ENCODE measurements at places on chromosomes 11 and 22.

DNA sequence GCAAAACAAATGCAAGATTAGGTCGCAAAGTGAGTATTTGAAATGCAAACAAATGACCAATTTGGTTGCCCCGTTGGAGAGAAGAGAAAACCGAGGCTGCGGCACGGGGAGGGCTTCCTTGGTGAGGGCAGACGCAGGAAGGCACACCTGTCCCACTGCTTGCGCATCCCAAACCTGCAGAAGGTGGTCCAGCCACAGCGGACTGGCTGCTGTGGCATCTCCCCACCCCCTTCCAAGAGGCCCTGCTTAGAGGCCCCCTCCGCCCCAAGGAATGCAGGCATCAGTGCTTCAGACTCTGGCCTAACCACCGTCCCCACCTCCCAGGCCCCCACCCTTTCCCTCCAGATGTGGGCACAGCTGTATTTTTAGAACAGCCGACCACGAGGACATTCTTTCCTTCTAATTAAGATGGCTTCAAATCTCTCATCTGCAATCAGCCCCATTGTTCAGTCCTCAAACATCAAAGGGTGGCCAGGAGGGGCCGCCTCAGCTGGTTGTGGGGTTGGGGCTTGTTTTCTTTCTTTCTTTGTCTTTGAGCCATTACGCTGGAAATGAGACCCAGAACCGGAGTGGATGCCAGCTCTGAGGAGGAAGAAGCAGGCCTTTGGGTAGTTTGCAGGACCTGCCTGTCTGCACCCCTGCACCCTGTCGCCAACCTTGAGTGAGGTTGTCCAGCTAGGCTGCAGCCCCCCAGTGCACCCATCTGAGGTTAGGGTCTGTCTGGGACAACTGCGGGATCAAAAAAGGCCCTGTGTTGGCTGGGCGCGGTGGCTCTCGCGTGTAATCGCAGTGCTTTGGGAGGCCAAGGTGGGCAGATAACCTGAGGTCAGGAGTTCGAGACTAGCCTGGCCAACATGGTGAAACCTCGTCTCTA is 9.4 kb upstream of the DERL3 start:
- DNase-seq = no peak

DNA sequence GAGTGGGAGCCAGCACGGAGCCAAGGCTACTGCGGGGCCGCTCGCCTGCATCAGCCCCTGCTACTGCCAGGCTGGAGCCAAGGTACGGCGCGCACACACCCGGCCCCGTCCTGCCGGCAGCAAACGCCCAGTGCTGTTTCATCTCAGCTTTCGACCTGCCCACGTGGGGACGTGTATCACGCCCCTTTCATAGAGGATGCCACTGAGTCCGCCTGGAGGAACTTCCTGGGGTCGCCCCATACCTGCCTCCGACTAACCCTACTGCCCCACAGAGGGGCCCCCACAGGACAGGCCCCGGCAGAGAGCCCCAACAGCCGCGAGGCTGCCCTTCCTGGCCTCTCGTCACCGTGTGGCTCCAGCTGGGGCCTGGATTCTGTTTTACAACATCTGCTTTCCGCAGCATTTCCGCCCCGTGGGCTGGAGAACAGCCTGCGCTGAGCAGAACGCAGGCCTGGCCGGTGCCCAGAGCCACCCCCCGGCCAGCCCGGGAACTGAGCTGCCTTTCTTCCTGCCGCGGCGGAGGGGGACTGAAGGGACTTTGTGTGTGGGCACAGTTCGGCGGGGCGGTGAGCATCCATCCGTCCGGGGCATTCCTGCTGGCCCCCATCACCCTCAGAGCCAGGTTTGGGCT is 22.9 kb upstream of the ARHGAP8 start:
- DNase-seq = no peak

DNA sequence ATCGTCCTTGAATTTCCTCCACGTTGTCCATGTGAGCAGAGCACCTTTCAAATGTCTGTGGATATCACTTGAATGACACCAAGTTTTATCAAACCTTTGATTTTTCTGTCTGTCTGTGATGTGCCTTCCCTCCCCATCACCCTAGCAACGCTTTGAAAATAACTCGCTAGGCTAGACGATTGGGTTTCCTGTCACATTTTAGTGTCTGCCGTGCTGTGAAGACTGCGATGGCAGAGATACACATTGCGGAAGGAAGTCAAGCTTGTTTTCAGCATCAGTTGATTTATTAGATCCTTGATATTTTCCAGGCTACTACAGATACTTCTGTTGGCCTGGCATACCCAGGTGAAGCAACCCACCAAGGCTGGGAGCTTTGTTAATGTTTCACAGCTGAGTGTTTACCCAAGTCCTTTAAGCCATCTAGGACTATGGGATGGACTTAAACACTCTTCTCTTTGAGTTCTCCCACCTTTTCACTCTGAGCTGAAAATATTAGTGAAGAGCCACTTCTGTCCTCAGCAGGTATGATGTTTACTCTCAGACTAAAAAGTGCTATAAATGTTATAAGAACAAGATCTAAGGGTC is 93.6 kb upstream of the CD44 start:
- DNase-seq = no peak

GRCh38 chr22:20486229-20486628 is 9.4 kb downstream of the KLHL22 start:
- DNase-seq = no peak

DNA sequence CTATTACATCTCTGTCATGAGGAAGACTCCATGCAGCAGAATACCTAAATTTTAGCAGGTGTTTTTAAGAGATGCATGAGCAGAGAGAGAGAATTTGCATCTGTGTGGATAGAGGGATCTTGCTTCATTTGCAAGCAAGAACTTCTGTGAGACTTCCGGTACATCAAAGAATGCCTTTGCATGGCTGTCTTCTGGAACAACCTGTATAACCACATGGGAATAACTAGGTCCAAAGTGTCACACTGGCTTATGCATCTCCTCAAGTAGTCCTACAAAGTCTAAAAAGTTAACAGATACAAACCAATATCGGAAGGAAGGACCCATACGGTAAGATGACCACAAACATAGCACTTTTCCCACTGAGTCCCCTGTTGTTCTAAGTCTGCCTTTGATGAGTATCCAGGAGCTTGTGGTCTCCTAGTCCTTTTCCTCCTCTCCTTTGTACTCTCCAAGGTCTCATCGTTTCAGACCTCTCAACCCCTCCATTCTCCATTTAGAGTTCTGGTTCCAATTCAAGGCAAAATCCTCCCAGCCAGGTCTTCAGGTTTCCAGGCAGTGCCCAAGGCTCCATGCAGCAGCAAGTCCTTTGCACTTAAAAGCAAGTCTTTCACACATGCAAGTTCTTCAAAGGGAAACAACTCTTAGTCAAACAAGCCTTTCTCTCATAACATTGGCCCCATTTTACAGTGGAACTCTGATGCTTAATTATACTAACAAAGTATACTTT is 581.7 kb upstream of the ARHGAP42 start:
- no peak for DNase-seq

DNA sequence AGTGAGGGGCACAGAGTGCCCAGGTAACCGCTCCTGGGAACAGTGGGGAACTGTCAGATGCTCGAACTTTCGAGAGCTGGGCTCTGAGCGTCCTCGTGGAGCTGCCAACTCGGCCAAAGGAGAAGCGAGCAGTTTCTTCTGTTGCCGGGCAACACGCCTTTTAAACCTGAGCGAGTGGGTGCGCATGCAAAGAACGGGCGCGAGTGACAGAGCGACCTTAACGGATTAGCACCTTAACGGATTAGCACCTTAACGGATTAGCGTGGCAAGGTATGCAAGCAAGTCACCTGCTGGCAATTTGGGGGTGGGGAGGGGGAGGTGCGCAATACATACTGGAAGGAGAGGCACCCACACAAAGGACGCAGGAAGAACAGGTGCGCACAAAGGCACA is 61.8 kb upstream of the PRODH start:
- no peak for DNase-seq

DNA sequence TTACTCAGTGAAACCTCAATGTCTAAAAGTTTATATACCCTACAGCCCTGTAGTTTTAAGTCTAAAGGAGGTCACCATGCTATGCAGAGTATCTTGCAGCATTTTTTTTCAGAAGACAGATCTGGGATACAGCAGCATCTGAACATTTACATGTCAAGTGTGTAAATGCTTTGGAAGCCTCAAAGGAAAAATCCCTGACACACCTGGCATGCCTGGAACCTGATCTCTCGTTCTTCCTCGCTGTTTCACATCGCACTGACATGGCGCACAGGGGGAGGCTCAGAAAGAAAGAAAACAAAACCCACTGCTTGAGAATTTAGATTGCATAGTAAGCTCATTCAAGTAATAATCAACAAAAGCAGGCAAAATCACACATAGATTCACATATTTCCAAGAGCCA is 31.0 kb downstream of the PAX6 start:
- DNase-seq = no peak

DNA sequence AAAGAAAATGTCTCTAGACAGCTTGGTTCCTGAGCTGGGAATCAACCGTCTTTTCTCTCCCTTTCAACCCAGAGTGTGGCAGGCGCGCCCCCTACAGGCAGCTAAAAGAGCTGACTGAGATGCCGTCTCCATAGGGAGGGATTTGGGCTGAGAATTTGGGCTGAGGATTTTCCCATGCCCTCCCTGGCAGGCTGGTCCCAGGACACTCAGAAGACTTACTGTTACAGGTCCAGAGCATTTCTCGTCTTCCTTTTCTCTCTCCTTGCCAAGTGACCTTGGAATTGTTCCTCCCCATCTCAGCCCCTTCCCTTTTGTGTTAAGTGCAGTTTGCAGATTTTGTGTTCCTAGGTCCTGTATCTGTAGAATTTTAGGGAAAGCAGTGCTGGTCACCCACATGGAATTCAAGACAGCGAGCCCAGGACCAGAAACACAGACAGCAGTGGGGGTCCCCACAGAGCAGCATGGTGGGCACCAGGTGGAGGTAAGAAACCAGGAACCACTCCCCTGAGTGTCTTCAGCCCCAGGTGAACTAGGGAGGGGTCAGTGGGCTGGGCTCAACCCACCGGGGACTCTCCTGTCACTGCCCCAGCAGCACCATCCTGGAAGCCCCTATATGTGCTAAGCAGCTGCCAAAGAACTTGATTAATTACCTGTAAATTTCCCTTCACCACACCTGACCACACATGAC is 9.9 kb upstream of the IGLL5 start:
- DNase-seq = no peak

DNA sequence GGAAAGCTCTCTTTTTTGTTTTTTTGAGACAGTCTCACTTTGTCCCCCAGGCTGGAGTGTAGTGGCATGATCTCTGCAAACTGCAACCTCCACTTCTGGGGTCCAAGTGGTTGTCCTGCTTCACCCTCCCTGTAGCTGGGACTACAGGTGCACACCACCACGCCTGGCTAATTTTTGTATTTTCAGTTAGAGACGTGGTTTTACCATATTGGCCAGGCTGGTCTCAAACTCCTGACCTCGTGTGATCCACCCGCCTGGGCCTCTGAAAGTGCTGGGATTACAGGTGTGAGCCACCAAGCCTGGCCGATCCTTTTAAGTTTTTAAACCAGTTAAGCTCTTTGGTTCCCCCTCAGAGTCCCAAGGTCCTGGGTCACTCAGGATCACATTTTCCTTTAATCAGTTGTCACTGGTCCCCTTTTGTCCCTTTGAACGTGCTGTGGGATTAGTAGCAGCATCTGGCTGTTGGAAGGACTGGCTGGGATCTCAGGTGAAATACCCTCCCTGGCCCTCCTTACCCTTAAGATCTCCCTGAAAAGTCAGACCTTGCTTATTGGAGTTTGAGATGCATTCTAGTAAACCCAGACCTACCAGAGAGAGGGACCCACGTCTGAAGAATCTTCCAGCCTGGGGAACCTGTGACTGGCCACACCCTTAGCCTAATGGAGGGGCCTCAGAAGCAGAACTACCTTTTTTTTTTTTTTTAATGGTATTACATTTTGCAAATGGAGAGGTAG is 8.1 kb downstream of the MALAT1 start:
- peak; percentile 93 for DNase-seq

GRCh38 chr11:79363256-79363655 is 77.6 kb downstream of the TENM4 start:
- no peak for DNase-seq

GRCh38 chr11:95575517-95575916 is 214.1 kb downstream of the FAM76B start:
- no peak for DNase-seq

All from Panc1 (cell line).